ENCODE measurements at places on chromosomes 13 and 19.

- no peak for DNase-seq
Observed at GRCh38 chr13:100790405-100790804, 115.8 kb upstream of the TMTC4 start.

GRCh38 chr13:108948251-108948671, 318.9 kb downstream of the MYO16 start:
- DNase-seq: no peak

GRCh38 chr19:50311723-50312635, 17.2 kb downstream of the KCNC3 start:
- DNase-seq: no peak

DNA sequence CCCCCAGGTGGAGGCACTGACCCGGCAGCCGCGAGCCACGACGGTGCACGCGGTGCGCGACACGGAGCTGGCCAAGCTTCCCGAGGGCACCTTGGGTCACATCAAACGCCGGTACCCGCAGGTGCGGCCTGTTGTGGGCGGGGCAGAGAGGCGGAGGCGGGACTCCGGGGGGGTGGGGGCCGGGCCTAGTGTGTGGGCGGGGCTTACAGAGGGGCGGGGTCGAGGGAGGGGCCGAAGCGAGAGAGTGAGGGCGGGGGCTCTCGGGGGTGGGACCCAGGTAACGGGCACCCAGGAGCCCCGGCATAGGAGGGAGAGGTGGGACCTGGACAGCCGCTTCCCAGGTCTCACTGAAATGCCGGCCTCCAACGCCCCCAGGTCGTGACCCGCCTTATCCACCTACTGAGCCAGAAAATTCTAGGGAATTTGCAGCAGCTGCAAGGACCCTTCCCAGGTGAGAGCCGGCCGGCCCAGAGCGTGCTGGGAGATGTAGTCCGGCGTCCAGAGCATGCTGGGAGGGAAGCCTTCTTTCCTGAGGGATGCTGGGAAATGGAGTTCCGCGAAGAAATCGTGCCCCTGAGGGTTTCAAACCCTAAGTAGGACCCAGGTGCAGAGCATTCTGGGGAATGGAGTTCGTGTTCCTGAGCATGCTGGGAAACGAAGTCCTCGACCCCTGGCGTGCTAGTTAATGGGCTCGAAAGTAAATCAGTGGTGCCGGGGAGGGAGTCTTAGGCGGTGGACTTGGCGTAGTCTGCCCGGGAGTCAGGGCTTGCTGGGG, 15.7 kb downstream of the PNPLA6 start:
- DNase-seq: peak; percentile 12

GRCh38 chr13:50594276-50595051, 249.0 kb downstream of the DLEU7 start:
- peak; percentile 44 for DNase-seq

- no peak for DNase-seq
Observed at GRCh38 chr13:39866722-39867121, 211.3 kb downstream of the COG6 start.

DNA sequence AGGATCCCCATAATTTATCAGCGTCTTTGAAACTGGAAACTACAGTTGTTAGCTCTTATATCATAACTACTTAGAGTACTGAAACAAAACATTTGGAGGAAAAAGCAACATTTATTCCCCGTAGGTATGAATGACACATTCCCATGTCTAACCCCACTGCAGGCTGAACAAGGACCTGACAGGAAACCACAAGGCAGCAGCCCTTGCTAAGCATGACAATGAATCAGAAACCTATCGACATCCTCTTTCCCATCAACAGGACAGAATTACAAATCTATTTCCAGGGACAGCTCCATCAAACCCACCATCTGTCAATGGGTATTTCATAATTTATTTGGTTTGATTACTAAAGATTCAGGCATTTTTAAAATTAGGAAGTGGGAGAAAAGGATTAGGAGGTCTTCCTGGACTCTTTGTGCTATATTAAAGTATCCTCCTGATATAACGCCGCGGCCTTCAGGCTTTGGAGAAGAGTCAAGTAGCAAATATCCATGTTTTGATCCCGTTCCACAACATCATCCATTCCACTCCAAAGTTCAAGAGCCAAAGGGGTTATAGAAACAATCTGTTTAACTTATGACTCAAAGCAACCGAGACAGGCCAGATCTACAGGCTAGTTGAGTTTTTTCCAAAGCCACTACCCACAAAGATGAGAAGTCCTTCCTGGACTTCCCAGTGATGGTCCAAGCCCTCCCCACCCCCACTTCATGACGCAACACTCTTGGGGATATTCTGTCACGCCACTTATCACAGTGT, 51.1 kb downstream of the FAM216B start:
- DNase-seq: peak; percentile 69

GRCh38 chr13:44040070-44040817, 160.5 kb downstream of the LACC1 start:
- no peak for DNase-seq

DNA sequence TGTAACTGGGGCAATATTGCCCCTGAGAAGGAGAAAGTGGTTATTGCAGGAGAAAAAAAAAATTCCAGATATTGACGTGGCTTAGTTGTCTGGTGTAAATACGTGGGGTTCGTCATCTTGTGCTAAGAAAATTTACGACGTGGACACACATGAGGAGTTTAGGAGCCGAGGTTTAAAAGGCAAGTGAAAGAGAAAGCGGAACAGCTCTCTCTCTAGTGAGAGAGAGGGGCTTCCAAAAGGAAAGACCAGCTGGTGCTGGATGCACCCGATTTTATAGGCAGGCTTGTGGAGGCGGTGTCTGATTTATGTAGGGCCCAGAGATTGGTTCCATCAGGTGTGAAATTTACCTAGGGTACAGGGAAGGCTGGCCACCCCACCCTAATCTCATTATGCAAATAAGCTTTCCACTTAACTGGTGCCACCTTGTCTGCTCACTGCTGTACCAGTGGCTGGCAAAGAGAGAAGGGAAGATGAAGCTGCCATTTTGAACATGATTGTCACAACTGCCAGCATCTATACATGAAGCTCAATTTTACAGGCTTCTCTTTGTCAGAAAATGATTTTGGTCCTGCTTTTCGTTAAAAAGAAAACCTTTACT, 845.1 kb downstream of the DACH1 start:
- DNase-seq: no peak

DNA sequence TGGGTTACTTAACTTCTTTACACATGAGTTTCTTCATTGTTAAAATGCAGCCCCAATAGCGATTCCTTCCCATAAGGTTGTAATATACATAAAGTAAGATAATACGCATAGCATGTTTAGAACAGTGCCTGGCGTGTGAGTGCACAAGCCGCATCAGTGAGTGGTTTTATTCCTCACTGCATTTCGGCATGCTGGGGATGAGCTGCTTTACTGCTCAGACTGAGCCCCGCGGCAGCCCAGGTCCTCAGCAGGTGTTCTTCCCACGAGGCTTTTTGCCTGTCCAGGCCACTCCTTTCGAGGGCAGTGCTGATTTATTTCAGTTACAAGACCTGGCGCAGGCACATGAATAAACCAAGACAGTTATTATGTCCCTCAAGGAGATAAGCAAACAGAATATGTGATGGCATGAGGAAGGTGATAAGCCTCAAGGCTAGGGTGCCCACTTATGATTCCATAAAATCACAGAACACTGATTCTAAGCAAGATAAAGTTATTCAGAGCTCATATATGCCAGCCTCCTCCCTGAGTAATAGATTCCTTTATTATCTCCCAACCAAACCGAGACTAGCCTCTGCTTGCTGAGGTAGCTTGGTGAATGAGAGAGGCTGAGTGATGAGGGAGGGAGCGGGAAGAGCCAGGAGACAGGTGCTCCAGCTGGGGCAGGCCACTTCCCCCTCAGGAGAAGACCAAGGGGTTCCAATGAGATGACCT, 505.5 kb downstream of the DIAPH3 start:
- no peak for DNase-seq

All from Kasumi-1 (cell line).